Activated gamma-delta T cell treated with anti-CD3 and anti-CD28 coated beads, Interleukin-2, amount 50 U/mL, for 16 hours (primary cell): ENCODE measurements at places on chromosomes 12 and 14.

GRCh38 chr12:124386059-124386458 lies 91.2 kb downstream of the RFLNA start:
- no peak for DNase-seq

GRCh38 chr12:68264857-68265256 lies 11.5 kb upstream of the IL22 start:
- DNase-seq, result no peak

DNA sequence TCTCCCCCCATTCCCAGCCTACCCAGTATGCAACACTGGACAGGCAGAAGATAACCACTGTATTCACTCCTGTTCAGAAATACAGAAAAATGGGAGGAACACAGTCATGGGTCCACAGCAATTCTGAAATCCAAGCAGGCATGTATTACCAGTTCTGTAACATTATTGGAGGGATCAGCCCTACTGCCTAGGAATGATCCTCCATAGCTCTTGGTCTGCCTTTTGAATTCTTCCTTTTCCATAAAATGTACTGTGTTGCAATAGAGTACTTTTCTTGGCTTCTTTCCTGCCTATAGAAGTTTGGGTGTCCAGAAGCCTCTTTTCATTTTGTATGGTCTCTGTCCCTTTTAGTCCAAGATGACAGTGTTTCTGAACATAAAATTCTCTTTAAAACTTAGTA lies 46.5 kb downstream of the SPATS2 start:
- DNase-seq, result no peak

- DNase-seq, result no peak
These were observed 62.6 kb upstream of the NTF3 start for GRCh38 chr12:5369298-5369697.

DNA sequence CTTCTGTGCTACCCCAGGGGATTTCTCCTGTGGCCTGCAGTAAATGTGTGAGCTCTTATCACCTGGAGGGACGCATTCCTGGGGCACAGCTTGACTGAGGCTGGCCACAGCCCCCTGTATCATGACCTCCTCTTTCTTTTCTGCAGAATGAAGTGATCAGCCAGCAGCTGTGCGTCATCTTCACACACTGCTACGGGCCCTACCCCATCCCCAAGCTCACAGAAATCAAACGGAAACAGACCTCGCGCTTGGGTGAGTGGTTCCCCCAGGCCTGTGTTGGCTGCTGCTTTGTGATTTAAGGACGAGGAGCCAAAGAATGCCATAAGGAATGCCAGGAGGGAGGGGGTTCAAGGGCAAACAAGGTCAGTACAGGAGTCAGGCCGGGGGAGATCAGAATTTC lies 50.5 kb upstream of the PWP1 start:
- no peak for DNase-seq

GRCh38 chr14:103923863-103924262 lies 4.4 kb upstream of the TDRD9 start:
- no peak for DNase-seq

GRCh38 chr12:62933220-62933601 lies 1.7 kb downstream of the PPM1H start:
- no peak for DNase-seq

- DNase-seq, result no peak
These were observed 178.6 kb downstream of the TMEM132C start for GRCh38 chr12:128445415-128446127.

- DNase-seq, result no peak
These were observed 112.2 kb upstream of the DIO3 start for GRCh38 chr14:101449114-101449513.

DNA sequence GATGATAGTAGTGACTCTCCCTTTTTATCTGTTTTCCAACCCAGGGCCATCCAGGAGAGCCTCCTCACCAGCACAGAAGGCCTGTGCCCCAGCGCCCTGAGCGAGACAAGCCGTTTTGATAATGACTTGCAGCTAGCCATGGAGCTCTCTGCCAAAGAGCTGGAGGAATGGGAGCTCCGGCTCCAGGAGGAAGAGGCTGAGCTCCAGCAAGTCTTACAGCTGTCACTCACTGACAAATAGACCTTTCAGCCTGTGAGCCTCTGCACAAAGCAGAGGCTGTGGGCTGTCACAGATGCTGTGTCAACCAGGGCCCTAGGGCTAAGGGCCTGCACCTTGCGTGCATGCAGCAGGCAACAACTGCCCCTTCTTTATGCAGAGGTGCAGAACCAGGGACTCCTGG lies 11.0 kb downstream of the C12orf76 start:
- no peak for DNase-seq
